ENCODE measurements at places on chromosomes 7 and 10.
A peak's percentile ranks its signal among the peaks of the same experiment; 100 is the strongest.

DNA sequence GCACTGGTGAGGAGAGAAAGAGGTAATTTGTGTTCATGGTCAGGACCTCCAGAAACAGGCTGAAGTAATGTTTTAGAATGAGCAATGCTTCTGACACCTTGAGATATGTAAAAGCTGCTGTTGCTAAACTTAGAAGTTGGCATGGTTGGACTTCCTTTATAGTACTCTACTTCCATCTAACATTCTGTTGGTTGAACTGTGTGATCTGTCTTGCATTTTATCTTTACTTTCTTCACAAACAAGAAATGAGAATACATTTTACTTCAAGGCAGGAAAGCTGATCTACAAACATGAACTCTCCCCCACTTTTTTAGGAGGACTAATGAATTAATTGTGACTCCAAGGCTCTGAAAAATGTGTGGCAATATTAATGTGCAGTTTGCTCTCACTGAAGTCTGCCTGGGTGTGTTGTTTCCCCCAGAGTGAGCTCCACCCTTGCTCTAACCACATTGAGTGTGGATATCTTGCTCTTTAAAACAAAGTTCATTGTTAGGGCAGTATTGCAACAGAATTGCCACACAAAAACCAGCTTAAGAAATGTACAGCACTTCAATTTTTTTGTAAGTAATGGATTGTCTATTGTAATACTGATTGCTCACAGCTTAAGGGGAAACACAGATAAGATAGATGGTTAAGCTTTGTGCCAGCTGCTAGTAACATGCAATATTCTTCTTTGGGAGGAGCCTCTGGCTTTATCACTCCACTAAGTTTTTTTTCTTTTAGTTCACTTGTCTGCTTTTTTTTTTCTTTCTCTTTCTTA is 69.0 kb downstream of the ADD3 start:
- no peak for DNase-seq

- DNase-seq = no peak
Measured at GRCh38 chr10:115050375-115051010, 42.7 kb upstream of the ATRNL1 start.

GRCh38 chr7:128026551-128026950 is 4.7 kb downstream of the LRRC4 start:
- no peak for DNase-seq

DNA sequence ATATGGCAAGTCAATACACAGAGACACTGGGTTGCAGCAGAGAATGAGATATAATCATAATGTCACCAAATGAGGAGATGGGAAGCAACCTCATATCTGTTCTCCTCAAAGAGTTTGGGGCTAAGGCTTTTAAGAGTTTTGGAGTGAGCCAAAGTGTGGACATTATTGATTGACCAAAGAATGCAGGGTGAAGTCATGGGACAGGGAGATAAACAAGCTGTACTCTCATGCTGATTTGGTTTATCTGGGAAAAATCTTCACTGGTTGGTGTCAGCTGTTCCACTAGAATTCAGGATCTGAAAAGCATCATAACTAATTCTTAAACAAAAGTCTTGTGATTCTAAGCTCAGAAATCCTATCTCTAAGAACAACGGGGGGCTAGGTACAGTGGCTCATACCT is 585.9 kb upstream of the NRP1 start:
- no peak for DNase-seq

DNA sequence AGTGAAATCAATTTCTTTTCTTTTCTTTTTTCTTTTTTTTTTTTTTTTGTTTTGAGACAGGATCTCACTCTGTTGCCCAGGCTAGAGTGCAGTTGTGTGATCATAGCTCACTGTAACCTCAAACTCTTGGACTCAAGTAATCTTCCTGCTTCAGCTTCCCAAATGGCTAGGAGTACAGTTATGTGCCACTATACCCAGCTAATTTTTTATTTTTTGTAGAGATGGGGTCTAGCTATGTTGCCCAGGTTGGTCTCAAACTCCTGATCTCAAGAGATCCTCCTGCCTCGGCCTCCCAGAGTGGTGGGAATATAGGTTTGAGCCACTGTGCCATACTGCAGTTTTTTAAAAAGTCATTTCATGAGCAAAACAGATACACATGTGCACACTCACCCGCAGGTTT is 79.8 kb downstream of the ANK3 start:
- DNase-seq = no peak

GRCh38 chr7:130988443-130988842 is 254.4 kb upstream of the KLF14 start:
- DNase-seq = peak; percentile 35

DNA sequence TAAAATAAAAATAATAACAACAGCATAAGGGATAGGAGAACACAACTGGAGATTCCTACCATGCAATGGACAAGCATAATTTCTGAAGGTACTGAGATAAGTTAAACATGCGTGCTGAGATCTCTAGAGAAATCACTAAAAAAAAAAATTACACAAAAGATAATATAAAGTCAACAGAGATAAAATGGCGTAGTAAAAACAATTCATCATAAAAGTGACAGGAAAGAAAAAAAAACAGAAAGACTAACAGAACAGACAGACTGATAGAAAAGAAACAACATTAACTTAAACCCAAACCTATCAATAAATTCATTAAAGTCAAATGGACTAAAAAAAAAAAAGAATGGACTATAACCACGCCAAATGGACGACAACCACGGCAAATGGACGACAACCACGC is 56.4 kb downstream of the NCAPG2 start:
- DNase-seq = no peak

GRCh38 chr7:33596686-33597085 is 308.7 kb upstream of the BMPER start:
- DNase-seq = no peak

- DNase-seq = no peak
Measured at GRCh38 chr10:22570733-22571430, 143.5 kb downstream of the PIP4K2A start.

GRCh38 chr10:73110345-73110849 is at the start of gene NUDT13:
Gene NUDT13, plus strand, starts transcription at chr10:73110455. Its CDS starts 3,911 bp downstream, at chr10:73114366.
- peak; percentile 40 for DNase-seq

DNA sequence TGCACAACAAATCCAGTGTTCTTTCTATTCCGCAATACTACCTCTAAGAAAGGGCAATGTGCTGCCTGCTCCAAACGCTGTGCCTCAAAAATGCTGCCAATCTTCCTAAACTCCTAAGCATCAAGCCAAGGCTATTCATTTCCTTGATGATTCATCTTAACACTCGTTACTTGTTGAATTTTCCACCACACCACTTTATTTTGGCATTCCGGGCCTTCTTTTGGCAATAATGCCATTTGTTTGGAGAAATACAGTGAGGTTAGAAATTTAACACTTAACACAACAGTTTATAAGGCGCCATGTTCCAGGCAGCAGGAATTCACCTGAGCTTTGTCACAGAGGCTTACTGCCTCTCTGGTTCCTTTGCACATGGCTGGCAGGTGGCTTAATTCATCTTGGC is 82.6 kb upstream of the ABCB5 start:
- DNase-seq = no peak

DNA sequence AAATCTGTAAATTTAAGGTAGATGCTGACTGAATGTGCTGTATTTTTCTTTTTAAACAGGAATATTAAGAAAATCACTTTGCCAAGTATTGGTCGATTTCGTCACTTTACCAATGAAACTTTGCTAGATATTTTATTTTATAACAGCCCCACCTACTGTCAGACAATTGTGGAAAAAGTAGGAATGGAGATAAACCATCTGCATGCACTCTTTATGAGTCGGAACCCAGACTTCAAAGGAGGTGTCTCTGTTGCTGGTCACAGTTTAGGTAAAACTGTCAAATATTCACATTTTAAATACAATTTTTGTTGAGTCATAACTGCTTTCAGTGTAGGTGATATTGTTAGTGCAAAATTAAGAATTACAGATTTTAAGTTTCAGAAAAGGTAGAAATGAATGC is 25.2 kb downstream of the SEC23IP start:
- DNase-seq = no peak

GRCh38 chr7:111089822-111090426 is 1.0 kb upstream of the LRRN3 start:
- no peak for DNase-seq

- DNase-seq = no peak
Measured at GRCh38 chr7:50978633-50979215, 196.0 kb upstream of the GRB10 start.

- DNase-seq = no peak
Measured at GRCh38 chr7:94763268-94763667, 107.3 kb upstream of the SGCE start.

DNA sequence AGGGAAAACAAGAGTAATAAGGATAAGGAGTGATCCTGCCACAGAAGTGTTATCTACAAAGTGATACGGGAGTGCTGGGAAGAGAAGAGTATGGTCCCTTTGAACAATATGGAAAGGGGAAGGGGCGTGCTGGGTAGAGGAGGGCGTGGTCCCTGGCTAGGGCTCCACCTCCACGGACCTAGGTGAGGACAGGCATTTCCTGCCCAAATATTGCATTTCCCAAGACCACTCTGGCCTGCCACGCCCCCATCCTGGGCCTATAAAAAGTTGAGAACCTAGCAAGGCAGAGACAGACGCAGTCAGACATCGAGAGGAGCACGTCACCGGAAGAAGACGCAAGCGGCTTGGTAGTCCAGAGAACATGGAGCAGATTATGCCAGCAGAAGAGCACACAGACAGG is 22.8 kb downstream of the VSTM4 start:
- no peak for DNase-seq

DNA sequence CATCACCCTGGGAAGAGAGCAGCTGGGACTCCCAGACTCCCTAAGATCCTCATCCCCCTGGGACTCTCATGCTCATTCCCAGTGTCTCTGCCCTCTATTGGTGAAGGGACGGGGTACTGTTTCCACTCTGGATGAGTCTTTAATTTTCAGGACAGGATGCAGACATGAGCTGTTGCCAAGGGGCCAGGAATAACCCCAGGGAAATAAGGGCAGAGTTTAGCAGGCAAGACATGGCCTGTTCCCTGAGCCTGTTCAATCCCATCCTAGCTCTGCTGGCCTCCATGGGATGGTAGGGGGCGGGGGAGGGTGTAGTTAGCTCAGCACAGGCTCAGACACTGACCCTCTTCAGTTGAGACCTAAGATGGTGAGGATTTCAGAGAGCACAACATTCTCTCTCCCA is 14.0 kb downstream of the C10orf105 start:
- DNase-seq = no peak

GRCh38 chr7:133331861-133332260 is 79.0 kb downstream of the EXOC4 start:
- DNase-seq = no peak

DNA sequence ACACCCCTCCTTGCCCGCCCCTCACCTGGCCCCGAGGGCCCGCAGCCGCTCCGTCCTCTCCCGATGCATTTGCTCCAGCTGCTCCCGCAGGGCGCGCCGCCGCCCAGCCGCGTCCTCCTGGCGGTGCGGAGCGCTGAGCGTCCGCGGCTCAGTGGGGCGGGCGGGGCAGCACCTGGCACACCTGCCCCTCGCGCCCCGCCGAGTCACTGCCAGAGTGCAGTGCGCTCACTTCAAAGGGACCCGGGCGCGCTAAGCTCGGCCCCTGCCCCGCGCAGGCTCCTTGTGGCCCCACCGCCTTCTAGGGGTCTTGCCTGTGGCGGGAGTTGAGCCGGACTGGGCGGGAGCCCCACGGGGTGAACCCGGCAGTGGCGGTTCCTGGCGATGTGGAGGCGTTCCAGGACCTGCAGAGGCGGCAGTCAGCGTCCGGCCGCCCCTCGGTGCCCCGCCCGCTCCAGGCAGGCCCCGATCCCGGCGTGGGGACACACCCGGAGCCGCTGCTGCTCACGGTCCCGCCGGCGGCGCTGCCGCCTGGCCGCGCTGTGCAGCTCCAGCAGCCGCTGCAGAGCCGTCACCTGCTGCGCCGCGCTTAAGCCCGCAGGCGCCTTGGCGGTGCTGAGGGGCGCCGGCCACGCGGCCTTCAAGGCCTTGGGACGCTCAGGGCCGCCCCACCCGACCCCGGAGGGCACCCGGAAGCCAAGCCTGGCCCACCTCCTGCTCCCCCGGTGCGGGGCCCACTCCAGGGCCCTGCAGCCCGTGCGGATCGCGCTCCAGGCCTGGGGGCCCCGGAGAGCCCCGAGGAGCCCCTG is 6.7 kb downstream of the ATP6V1F start:
- peak; percentile 10 for DNase-seq

DNA sequence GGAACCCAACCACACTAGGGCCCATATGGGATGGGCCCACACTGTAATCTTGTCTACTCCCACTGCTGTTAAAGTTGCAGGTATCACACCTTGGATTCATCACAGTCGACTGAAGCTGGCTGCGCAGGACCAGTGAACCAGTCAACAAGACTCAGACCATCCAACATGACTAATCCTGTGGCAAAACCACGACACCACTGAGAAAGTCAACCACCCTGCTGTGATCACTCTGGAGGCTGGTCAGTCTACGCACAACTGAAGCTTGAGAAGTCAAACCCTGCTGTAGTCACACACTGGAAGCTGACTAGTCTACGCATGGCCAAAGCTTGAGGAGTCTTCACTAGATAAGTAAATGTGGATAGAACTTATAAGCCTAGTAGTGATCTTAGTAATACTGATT is 9.6 kb upstream of the CYREN start:
- no peak for DNase-seq

DNA sequence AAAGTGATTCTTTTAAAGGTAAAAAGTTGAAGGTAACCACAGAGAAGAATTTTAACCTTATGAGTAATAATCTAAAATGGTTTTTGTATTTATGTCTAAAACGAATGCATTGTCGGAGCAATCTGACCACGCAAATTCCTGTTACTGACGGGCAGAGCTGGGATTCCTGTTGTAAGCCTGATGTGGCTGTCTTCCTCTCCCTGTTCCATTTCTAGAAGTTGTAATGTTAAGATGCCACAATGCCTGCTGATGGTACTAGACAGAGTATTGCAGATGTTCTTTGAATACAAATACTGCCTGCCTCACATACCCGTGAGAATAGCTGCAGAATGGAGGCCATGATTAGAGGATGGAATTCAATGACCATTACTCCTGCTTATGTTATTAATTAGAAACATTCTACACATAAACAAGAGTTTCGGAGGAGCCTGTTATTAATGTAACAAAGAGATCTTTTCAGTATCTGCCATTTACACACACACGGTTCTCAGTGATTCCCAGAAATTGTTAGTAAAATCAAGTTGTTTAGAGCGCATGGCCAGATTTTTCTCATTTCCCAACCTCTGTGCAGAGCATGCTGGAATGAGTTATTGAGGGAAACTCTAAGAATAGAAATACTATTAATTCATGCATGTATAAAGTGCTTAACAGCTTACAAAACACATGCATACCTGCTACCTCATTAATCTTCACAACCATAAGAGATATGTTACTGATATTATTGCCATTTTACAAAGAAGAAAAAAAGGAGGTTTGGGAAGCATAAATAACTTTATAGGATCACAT is 196.8 kb downstream of the PTN start:
- DNase-seq = no peak

DNA sequence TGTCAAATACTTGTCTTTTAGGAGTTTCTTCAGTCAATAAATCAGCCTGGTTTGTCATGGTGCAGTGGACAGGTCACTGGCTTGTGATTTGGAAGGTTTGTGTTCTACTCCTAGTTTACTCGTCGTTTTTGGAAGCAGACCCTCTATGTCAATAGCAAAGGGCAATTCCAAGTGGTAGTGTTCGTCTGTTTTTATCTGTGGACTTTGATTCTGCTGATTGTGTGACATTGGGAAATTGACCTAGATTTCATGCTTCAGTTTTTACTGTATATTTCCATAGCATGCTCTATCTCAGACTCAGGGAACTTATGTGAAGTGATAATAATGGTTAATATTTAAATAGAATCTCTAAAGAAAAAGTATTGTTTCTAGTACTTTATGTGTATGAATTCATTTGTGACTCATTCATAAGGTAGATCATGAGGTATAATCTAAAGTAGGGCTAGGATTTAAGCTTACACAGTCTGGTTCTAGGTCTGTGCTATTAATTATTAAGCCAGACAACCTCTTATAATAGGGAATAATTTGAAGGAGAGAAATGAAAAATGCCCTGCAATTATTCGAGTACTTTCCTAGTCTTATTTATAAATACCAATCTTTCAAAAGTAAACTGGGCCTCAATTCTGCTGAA is 198.1 kb downstream of the REEP3 start:
- DNase-seq = no peak

All from T follicular helper cell (primary cell).